CD4-positive, alpha-beta T cell treated with Interleukin-17A for 1 hour (primary cell): ENCODE measurements at places on chromosomes 5 and 9.

- DNase-seq: peak; percentile 7
These were observed 603 bp downstream of the PPIP5K2 start for GRCh38 chr5:103120607-103121200.

- DNase-seq: no peak
These were observed 235.7 kb upstream of the TNC start for GRCh38 chr9:115353681-115354080.

DNA sequence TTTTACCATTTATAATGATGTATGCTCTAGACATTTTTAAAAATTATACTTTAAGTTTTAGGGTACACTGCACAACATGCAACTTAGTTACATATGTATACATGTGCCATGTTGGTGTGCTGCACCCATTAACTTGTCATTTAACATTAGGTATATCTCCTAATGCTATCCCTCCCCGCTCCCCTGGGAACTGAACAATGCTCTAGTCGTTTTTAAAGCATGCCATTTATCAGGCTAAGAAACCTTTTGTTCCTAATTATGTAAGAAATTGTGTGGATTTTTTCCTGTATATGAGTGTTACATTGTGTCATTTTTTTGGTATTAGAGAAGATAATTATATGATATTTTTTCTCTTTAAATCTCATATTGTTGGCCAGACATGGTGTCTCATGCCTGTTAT, 72.8 kb upstream of the SGCD start:
- no peak for DNase-seq

DNA sequence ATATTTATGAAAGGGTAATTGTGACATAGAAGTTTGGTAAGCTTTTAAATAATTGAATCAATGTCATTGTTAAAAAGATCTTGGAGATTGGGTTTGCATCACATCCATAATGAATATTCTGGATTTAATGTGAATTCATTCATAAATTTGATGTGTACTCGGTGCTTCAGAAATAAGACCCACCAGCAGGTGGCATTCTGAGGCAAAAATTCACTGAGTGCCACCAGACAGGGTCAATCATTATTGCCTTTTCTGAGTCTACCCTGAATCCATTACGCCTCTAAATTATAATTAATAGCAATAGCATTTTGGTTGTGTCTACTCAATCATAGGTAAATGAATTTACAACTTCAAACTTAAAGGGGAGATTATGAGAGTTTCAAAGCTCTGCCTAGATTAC, 1.0 kb downstream of the TRPC7 start:
- no peak for DNase-seq

- DNase-seq: no peak
These were observed 245.0 kb downstream of the ADAMTSL1 start for GRCh38 chr9:18718932-18719331.

- DNase-seq: peak; percentile 50
These were observed 59.9 kb downstream of the ZFAND5 start for GRCh38 chr9:72305102-72305546.

- no peak for DNase-seq
These were observed 49.1 kb downstream of the IPPK start for GRCh38 chr9:92620845-92621244.

- no peak for DNase-seq
These were observed 71.8 kb upstream of the CD180 start for GRCh38 chr5:67268231-67269021.
